ENCODE measurements at places on chromosomes 2 and 18. TPM values are rescaled to one million over a fixed set of nuclear protein-coding genes. Genes with fewer than 3 reads are reported as not detected.
A peak's percentile ranks its signal among the peaks of the same experiment; 100 is the strongest.

GRCh38 chr2:12032975-12033374 is 286.5 kb downstream of the LPIN1 start:
- H3K4me1 ChIP-seq, result no peaks in the 10 kb centered on the region
- no peaks in the 10 kb centered on the region for H3K36me3 ChIP-seq
- DNase-seq, result no peak

- no peaks in the 10 kb centered on the region for H3K27me3 ChIP-seq
- H3K4me3 ChIP-seq, result no peak overlapping the region
- H3K27ac ChIP-seq, result no peak overlapping the region
- DNase-seq, result peak; percentile 41
These were observed 193.5 kb upstream of the TCF4 start for GRCh38 chr18:55781481-55781957.

DNA sequence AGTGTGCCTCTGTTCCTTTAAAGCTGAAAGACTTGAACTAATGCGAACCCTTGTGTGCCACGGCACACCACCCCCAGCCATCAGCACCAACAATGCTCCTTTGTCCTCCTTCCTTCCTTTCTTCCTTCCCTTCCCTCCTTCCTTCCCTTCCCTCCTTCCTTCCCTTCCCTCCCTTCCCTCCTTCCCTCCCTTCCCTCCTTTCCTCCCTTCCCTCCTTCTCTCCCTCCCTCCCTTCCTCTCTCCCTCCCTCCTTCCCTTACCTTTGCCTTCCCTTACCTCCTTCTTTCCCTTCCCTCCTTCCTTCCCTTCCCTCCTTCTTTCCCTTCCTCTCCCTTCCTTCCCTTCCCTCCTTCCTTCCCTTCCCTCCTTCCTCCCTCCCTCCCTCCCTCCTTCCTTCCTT is 208.3 kb upstream of the PXDN start:
- H3K4me3 ChIP-seq, result no peak overlapping the region
- no peaks in the 10 kb centered on the region for H3K36me3 ChIP-seq
- no peak for DNase-seq
- H3K27me3 ChIP-seq, result no peaks in the 10 kb centered on the region
- H3K27ac ChIP-seq, result no peak overlapping the region

Gene LOXHD1
- total RNA-seq, result under 0.01 TPM

DNA sequence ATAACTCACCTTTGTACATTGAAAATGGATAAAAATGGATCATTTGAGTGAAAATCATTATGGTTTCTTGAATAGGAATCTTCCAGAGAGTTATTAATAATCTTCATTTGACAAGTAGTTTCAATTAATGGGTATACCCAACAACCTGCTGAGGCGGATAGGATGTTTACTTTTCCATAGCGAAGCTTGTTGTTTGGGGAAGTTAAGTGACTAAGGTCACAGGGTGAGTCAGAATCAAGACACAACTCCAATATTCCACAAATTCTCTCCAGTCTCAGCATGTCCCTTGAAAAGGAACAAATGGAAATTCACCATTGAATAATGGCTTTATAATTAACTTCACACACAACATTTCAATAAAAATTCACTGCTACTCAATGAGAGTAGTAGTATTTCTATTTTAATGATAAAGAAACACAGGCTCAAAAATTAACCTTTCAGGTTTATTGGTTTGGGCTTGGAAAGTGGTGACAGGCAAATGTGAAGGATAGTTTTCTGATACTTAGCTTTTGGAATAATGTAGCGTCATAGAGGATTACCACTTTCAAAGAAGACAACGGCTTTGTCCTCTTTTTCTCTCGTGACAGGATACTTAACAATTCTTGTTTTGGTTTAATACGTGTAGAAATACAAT is 211.3 kb downstream of the GPD2 start:
- H3K4me1 ChIP-seq, result no peaks in the 10 kb centered on the region
- H3K36me3 ChIP-seq, result no peaks in the 10 kb centered on the region
- no peak overlapping the region for H3K27ac ChIP-seq
- no peak overlapping the region for H3K4me3 ChIP-seq

GRCh38 chr2:128390991-128391630 is 72.4 kb upstream of the HS6ST1 start:
- H3K4me1 ChIP-seq, result no peaks in the 10 kb centered on the region
- no peak overlapping the region for H3K4me3 ChIP-seq
- no peaks in the 10 kb centered on the region for H3K27me3 ChIP-seq
- no peak overlapping the region for H3K27ac ChIP-seq
- no peak for DNase-seq
- H3K36me3 ChIP-seq, result no peaks in the 10 kb centered on the region

Gene ERBB4
- total RNA-seq, result 2.8 TPM

Gene ASB3
- 17.3 TPM for total RNA-seq

Gene NOSTRIN
- total RNA-seq, result 42.4 TPM

Gene DES
- 50.4 TPM for total RNA-seq

- no peak overlapping the region for H3K4me3 ChIP-seq
- no peaks in the 10 kb centered on the region for H3K36me3 ChIP-seq
- H3K27me3 ChIP-seq, result no peaks in the 10 kb centered on the region
These were observed 103.4 kb upstream of the ITGA6 start for GRCh38 chr2:172323861-172324597.

DNA sequence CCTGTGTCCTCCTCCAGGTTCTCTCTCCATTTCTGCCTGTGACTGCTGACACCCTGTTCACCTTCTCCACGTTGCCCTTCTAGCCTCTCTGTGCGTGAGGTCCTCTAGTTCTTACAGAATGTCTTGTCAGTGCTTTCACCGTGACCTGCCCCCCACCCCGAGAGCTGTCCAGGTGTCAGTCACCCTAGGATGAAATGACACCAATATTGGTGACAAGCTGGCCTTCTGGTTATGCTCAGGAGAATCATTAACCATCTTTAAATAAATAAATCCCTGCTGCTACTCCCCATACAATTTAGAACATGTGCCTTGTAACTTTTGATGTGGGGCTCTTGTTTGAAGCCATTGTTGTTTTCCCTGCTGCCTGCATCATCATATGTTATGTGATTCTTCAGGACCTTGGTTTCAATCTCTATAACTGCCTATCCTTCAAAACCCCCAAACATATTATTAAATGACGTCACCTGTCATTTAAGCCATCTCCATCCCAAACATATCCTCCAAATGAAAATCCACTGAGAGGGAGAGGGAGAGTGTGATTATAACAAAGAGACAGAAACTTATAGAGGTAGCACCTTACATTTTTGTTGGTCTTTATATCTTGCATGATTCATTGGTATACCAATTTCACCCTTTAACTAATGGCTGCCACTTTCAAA is 496.3 kb downstream of the PARD3B start:
- no peak overlapping the region for H3K27ac ChIP-seq
- H3K4me3 ChIP-seq, result no peak overlapping the region
- no peak for DNase-seq
- no peaks in the 10 kb centered on the region for H3K27me3 ChIP-seq
- no peaks in the 10 kb centered on the region for H3K4me1 ChIP-seq

Gene PJVK
- 9.6 TPM for total RNA-seq

DNA sequence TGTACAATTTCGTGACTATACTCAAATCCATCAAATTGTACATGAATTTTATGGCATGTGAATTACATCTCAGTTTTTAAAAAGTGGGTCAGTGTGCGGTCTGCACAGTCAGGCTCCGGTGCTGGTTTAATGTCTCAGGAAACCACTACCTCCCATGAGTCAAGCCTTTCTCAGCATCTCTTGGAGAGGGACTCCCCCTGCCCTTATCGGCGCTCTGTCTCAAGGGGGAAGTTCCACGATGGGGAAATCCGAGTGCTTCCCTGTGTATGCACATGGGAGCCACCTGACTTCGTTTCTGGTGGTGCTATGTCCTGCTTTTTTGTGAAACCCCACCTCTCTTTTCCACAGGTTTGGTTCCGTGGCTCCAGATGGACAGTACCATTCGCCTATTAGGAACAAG is 72.5 kb downstream of the ACOXL start:
- H3K4me3 ChIP-seq, result no peak overlapping the region
- DNase-seq, result no peak
- H3K27ac ChIP-seq, result no peak overlapping the region
- H3K27me3 ChIP-seq, result peaks cover 13% of the 10 kb centered on the region
- H3K36me3 ChIP-seq, result no peaks in the 10 kb centered on the region
- H3K4me1 ChIP-seq, result no peaks in the 10 kb centered on the region

Gene SULT6B1
- total RNA-seq, result not detected

DNA sequence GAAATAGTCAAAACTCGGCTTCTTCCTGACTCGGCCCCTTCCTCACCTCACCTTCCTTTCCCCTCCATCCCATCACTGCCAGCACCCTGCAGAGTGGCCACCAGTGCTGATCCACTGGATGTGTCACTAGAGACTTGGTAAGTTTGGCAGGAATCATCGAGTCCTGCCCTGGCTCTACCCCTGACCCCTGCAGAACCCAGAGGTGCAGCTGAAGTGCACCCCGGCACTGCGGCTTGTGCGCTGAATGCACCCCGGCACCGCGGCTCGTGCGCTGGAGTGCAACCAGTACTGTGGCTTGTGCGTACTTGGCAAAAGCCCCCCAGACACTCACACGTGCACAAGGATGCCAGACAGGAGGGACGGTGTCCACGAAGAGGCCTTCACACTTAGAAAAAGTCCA is 206.5 kb downstream of the SNTG2 start:
- no peak overlapping the region for H3K4me3 ChIP-seq
- no peaks in the 10 kb centered on the region for H3K4me1 ChIP-seq
- no peaks in the 10 kb centered on the region for H3K36me3 ChIP-seq
- DNase-seq, result no peak
- H3K27ac ChIP-seq, result no peak overlapping the region

GRCh38 chr2:45047301-45047700 is 38.0 kb upstream of the SIX2 start:
- H3K27me3 ChIP-seq, result no peaks in the 10 kb centered on the region
- H3K4me3 ChIP-seq, result no peak overlapping the region
- no peaks in the 10 kb centered on the region for H3K36me3 ChIP-seq
- H3K27ac ChIP-seq, result no peak overlapping the region
- H3K4me1 ChIP-seq, result no peaks in the 10 kb centered on the region
- no peak for DNase-seq

Gene UCN
- total RNA-seq, result 24.0 TPM

Gene WIPF1
- 56.5 TPM for total RNA-seq

- no peak for DNase-seq
- H3K27ac ChIP-seq, result no peak overlapping the region
- no peaks in the 10 kb centered on the region for H3K27me3 ChIP-seq
- H3K4me1 ChIP-seq, result no peaks in the 10 kb centered on the region
- H3K36me3 ChIP-seq, result no peaks in the 10 kb centered on the region
- H3K4me3 ChIP-seq, result no peak overlapping the region
These were observed 175.1 kb downstream of the ACKR3 start for GRCh38 chr2:236744716-236745115.

Gene ANKZF1
- 103 TPM for total RNA-seq

DNA sequence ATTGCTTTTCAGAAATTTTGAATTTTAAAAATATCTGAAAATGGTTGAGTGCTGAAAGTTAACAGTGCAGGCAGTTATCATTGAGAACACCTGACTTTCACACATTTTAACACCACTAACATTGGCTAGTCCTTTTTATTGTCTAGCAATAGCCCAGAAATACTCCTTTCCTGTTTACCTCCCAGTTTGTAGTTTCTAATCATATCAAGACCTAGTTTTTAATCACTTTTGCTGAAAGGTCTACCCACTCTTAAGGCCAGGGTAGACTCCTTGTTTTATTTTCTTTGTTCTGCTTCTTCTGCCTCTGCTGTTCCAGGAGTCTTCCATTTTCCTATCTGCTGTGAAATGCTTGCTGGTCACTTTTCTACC is 72.1 kb downstream of the UBE2E3 start:
- no peak overlapping the region for H3K4me3 ChIP-seq
- DNase-seq, result no peak
- no peaks in the 10 kb centered on the region for H3K27me3 ChIP-seq
- no peak overlapping the region for H3K27ac ChIP-seq

GRCh38 chr2:197515315-197515738 is 539 bp upstream of the MOB4 start:
- no peak for DNase-seq
- peak overlapping the region; percentile 97 for H3K27ac ChIP-seq
- peak overlapping the region; percentile 87 for H3K4me3 ChIP-seq
- peaks cover 9% of the 10 kb centered on the region for H3K4me1 ChIP-seq

GRCh38 chr18:24491927-24492834 is 31.7 kb downstream of the HRH4 start:
- no peaks in the 10 kb centered on the region for H3K36me3 ChIP-seq
- H3K4me3 ChIP-seq, result no peak overlapping the region
- no peak for DNase-seq
- no peak overlapping the region for H3K27ac ChIP-seq

- H3K27me3 ChIP-seq, result no peaks in the 10 kb centered on the region
- DNase-seq, result no peak
- no peaks in the 10 kb centered on the region for H3K36me3 ChIP-seq
- no peak overlapping the region for H3K4me3 ChIP-seq
These were observed 26.7 kb downstream of the CYP27C1 start for GRCh38 chr2:127193164-127193966.

Gene ZNF516
- total RNA-seq, result 63.0 TPM

- no peaks in the 10 kb centered on the region for H3K4me1 ChIP-seq
- H3K36me3 ChIP-seq, result no peaks in the 10 kb centered on the region
- no peak for DNase-seq
These were observed 748.7 kb downstream of the RNF144A start for GRCh38 chr2:7665880-7666279.
